CD4-positive, alpha-beta T cell treated with Interleukin-6 for 4 hours (primary cell): ENCODE measurements at places on chromosomes 3 and 15.

GRCh38 chr3:168865022-168865551 is 769.4 kb upstream of the GOLIM4 start:
- DNase-seq = no peak

DNA sequence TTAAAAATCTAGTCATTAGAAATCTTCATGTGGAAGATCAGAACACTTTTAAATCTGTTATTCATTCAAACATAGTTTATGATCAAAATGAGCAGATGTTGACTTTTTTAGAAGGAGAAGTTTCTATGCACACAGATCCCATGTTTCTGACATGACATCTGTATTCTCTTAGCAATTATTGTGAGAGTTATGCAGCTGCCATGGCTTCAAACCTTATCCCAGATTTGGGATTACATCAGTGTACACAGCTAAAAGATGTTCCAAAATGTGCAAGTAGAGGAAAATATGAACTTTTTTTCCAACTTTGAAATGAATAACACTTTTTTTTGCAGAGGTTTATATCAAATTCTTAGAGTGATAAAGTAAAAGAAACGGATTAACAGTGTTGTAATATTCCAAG is 1166.9 kb downstream of the ZPLD1 start:
- DNase-seq = no peak

GRCh38 chr3:10309736-10310135 is 11.2 kb downstream of the SEC13 start:
- DNase-seq = no peak

DNA sequence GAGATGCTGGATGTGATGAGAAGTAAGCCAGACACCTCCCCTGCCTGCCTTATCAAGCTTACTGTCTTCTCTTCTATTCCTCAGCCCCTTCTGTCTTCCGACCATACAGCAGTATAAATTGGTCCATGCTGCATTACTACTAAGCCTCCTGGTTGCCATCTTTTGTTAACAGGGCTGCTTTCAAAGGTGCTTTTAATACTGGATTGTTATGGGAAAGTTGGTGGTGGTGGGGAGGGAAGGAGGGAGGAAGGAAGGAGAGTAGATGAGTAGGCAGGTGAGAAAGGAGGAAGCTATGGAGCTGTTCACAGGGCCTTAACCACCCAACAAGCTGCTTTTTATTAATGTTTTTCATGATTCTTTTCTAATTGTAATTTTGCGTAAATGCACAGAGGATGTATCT is 114.9 kb downstream of the SLC25A26 start:
- DNase-seq = no peak

- DNase-seq = no peak
Observed at GRCh38 chr3:66376568-66376967, 124.3 kb downstream of the LRIG1 start.

DNA sequence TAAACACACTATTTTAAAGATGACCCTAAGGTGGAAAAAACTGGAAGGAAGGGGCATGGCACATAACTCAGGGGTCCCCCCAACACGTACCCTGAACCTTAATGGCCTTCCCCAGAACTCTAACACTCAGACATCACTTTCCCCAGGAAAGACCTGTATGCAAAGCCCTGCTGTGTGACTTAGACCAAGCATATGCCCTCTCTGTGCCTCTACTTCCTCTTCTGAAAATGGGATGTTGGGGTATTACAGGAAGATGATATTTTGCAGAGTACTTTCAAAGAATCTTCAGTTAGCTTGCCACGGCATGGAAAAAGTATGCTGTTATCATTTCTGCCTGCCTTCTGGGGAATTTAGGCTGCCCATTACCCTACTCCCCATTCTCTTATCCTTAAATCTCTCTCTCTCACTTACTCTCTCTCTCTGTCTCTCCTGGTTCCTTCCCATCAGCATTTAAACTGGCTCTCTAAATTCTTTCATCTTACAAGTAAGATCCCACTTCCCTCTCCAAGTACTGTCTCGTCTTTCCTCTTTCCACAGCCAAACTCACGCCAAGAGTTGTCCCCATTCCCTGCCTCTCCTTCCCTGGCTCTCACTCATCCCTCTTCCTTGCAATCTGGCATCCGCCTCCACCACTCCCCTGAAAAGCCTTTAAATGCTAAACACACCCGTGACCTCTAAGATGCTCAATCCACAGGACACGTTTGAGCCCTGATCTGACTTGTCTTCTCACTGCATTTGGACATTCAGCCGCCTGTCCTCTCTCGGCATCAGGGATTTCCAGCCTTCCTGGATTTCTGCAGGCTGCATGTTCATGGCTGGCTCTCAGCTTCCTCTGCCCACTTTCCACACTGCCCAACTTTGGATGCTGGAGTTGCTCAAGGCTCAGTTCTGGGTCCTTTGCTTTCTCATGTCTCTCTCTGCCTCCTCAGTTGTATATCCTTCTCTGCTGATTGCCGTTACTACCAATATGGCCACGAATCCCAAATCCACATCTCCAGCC is 7.5 kb upstream of the INSYN1 start:
- DNase-seq = no peak

GRCh38 chr15:101808201-101808600 is 3.8 kb upstream of the OR4F15 start:
- no peak for DNase-seq

GRCh38 chr15:60858511-60859070 is 370.5 kb downstream of the RORA start:
- no peak for DNase-seq

DNA sequence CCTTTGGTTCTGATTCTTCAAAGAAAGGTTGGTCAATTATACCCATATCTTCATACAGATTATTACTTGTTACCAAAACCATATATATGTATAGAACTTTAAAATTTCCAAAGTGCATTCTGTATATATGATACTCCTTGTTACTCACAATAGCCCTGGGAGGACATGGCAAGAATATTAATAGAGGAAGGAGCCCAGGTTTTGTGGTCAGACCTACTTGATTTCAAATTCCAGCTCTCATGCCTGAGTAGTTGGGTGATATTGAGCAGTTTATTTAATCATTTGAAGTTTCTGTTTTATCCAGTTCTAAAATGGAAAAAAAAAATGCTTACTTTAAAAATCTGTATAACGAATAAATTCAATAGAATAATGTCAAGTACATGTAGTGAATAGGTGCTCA is 2.5 kb downstream of the IL1RAP start:
- no peak for DNase-seq

GRCh38 chr15:31300208-31300661 is 26.4 kb upstream of the KLF13 start:
- no peak for DNase-seq

GRCh38 chr15:70027518-70027917 is 70.2 kb downstream of the TLE3 start:
- no peak for DNase-seq

DNA sequence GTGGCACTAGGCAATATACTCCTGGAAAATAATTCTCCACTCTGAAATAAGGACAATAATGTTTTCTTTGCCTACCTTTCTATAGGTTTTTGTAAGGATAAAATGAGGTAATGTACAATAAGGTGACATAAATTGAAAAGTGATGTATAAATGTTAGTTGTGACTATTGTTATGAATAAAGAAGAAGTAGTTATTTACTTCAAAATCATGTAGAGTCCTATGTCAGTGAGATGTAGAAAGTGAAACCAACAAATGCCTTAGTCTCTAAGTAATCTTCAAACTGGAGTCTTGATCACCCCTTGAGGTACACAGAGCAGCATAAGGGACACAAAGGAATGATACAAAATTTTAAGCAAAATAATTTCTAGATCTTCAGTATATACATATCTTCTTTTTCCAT is 60.3 kb upstream of the TP63 start:
- DNase-seq = no peak

GRCh38 chr15:48865370-48866079 is 12.4 kb upstream of the EID1 start:
- no peak for DNase-seq

- DNase-seq = no peak
Observed at GRCh38 chr3:131807822-131808221, 227.0 kb downstream of the CPNE4 start.

- DNase-seq = no peak
Observed at GRCh38 chr3:134057654-134058110, 28.0 kb upstream of the SLCO2A1 start.

DNA sequence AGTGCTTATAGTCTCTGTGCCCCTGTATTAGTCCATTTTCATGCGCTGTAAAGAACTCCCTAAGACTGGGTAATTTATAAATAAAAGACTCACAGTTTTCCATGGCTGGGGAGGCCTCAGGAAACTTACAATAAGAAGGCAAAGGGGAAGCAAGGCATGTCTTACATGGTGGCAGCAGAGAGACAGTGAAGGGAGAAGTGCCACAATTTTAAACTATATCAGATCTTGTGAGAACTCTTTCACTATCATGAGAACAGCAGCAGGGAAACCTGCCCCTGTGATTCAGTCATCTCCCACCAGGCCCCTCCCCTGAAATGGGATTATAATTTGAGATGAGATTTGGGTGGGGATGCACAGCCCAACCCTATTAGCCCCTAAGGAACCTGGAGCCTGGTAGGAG is 243.2 kb downstream of the EDEM1 start:
- DNase-seq = no peak

DNA sequence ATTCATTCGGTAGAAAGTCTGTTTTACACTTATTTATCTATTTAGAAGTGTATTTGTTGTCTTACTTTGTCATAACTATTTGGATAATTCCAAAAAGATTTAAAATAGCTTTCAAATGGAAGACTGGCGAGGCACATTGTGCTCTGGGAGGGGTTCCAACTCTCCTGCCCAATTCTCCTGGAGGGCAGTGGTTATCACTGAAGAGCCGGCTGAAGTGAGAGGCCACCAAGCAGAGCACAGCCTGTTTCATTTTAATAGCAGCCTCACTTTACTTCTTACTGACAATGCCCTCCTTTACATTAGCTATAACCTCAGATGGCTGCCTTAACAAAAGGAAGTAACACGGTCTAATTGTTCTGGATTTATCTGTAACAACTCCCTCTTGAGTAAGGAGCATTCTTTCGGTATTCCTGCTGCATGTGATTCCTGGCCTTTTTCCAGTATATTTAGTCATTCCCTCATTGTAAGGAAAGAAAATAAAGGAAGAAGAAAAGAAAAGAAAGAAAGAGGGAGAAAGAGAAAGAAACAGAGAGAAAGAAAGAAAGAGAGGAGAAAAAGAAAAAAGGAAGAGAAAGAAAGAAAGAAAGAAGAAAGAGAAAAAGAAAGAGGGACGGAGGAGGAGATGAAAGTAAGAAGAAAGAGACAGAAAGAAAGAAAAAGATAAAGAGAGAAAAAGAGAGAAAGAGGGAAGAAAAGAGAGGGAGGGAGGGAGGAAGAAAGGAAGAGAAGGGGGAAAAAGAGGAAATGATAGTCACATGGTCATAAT is 339.8 kb upstream of the WNT5A start:
- DNase-seq = no peak

DNA sequence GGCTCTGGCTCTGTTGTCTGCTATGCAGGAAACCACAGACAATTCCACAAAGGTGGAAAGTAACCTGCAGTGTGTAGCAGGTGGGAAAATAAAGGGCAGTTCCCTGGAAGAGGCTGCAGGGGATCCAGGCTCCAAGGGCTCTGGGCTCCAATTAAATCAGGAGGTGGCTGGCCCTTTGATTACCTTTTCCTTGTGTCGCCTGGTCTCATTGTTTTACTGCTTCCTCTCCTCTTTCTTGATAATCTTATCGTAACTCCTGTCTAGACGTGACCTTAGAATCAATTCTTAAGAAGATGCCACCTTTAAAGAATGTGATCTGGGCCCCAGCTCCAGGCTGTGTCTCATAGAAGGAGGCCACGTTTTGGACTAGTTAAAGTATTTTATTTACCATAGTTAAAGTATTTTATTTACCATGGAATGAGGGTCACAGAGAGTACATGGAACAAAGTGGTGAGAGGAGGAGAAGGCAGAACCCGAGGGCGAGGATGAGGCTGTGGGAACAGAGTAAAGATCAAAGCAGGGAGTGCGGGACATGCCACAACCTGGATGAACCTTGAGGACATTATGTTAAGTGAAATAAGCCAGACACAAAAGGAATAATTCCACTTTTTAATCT is 237.5 kb upstream of the STT3B start:
- no peak for DNase-seq

DNA sequence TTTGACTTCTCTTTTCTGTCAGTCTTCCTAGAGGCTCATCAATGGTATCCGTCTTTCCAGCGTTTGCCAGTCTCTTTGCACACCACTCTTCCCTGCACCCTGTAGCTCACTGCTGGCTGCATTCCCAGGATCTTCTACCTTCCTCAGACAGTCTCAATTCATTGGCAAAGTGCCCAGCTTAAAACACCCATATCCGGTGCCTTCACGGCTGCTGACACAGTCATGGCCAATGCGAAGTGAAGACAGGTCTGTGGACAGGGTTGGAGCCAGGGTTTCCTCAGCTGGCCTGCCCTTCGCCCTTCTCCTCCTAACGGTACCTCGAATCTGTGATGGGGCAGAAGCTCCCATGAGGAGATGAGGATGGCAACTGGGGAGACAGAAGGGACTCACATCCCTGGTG is 36.1 kb downstream of the PTH1R start:
- DNase-seq = no peak

DNA sequence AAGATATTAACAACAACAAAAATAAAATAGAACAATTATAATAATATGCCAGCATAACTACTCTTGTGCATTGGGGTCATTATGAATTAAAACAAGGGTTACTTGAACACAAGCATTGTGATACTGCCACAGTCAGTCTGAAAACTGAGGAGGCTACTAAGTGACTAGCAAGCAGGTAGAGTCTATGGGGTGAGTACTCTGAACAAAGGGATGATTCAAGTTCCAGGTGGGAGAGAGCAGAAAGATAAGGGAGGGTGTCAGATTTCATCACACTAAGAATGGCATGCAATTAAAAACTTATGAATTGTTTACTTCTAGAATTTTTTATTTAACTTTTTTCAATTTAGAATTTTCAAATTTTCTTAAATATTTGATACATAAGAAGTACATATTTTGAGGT is 754.4 kb upstream of the GOLIM4 start:
- DNase-seq = no peak

DNA sequence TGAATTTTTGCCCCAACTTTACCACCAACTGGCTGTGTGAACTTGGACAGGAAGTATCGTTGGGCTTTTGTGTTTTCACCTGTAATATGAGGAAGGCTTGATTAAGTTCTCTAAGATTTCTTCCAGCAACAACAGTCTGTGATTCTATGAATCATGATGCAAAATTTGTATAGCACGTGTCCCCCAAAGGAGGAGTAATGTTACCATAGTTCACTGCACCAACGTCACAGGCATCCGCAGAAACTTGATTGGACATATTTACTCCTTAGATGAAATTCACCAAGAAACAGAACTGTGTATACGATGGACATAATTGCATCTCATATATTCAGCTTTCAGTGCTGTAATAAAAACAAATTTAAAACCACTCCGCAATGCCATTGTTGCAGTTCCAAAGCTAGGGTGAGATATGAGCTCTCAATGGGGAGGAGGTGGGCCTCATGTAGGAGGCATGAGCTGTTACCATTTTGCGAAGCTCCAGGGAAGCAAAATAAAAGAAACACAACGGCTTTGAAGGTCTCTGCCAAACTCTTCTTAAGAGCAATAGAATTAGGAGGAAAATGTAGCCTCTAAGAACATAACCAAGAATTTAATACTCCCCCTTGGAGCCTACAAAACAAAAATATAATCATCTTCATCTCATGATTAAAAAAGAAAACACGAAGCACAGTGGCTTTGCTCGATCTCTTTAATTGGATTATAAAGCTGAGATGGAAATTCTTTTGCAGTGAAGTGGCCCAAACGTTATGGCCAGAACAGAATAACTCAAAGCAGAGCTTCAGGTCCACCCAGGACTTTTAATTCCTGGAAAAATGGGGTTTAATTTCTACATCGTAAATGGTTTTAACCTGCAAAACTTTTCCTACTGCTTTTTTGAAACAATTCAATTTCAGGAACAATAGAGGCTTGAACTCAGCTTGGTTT is 80.7 kb downstream of the CHST2 start:
- DNase-seq = no peak
